ENCODE measurements at places on chromosomes 11 and 22.
A peak's percentile ranks its signal among the peaks of the same experiment; 100 is the strongest.

DNA sequence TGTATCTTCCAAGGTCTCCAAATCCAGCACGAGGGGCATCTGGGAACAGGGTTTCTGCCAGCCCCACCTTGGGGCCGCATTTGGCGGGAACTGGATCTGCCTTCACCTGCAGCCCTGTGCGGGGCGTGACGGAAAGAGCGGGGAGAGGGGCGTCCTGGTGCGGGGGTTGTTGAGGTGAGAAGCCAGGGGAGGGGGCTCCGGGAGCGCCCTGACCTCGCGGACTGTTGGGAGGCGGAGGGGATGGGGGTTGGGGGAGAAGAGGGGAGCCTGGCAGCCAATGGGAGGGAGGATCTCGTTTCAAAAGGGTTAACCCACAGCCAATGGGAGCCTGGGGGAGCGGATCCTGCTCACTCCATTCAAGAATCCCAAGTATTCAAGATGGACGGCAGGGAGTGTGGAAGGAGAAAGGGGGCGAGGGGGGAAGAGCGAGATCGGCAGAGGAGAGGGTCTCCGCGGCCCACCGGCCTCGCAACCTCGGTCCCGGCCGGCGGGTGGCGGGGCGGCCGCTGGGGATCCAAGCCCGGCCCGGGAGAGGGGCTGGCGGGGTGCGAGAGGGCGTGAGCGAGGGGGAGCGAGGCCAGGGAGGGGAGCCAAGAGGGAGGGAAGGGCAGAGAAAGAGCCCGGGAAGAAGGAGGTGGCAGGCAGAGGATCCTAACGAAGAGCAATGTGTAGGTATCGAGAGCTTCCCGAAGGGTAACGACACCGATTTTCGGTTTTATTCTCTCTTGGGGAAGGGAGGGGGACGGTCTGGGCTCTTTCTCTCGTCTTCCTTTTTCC, 11.5 kb downstream of the YPEL4 start:
- peak; percentile 55 for DNase-seq

GRCh38 chr22:17412232-17412631, 43.0 kb downstream of the CECR2 start:
- no peak for DNase-seq

- no peak for DNase-seq
These were observed 199.2 kb downstream of the IGLL1 start for GRCh38 chr22:23380911-23381310.

GRCh38 chr22:19808873-19809478, 45.7 kb downstream of the GNB1L start:
- DNase-seq: peak; percentile 81

DNA sequence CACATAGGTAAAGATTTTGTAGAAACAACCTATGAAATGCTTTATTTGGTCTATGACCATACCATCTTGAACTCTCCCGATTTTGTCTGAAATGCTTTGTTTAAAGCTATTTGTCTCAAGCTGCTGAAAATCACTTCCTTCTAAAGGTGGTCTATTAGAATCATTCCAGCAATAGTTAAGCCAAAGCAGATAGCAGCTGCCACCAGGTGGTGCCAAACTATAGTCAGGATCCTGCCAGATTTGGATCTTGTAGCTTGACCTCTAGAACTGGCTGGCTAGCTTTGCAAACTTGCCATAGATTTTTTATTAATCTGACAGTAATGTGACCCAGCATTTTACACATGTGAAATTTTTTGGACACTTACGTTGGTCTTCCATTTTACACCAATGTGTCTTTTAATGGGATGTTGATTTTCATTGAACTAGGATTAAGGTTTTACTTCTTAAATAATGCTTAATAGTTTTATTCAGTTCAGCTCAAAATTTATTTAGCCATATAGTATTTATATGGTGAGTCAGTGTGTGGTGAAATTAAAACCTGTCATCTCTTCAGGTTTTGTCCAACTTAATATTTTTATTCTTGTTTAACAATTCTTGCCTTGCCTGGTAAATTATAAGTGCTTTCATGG, 19.7 kb downstream of the CTR9 start:
- peak; percentile 65 for DNase-seq

GRCh38 chr22:39476664-39477063, 19.9 kb downstream of the MGAT3 start:
- DNase-seq: no peak

DNA sequence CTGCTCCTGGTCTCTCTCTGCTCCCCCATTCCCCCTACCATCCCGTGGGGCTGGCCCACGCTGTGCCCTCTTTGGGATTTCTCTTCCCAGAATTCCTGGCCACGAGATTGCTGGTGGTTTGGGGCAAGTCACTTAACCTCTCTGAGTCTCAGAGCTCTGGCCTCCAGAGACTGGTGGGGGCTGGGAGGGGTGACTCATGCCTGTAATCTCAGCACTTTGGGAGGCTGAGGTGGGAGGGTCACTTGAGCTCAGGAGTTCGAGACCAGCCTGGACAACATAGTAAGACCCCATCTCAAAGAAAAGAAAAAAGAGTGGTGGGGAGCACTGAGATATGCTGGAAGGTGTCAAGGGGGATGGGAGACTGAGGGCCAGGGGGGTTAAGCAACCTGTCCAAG, 18.3 kb downstream of the OTUB1 start:
- DNase-seq: no peak

GRCh38 chr22:35735542-35735941, 17.9 kb downstream of the APOL5 start:
- no peak for DNase-seq

- DNase-seq: no peak
These were observed 583.9 kb upstream of the API5 start for GRCh38 chr11:42727879-42728278.

- DNase-seq: no peak
These were observed 12.8 kb upstream of the NARS2 start for GRCh38 chr11:78587446-78587845.

- DNase-seq: no peak
These were observed 49.1 kb downstream of the ADAMTS8 start for GRCh38 chr11:130379276-130379675.

GRCh38 chr11:114008331-114008730, 33.4 kb downstream of the HTR3A start:
- DNase-seq: no peak

DNA sequence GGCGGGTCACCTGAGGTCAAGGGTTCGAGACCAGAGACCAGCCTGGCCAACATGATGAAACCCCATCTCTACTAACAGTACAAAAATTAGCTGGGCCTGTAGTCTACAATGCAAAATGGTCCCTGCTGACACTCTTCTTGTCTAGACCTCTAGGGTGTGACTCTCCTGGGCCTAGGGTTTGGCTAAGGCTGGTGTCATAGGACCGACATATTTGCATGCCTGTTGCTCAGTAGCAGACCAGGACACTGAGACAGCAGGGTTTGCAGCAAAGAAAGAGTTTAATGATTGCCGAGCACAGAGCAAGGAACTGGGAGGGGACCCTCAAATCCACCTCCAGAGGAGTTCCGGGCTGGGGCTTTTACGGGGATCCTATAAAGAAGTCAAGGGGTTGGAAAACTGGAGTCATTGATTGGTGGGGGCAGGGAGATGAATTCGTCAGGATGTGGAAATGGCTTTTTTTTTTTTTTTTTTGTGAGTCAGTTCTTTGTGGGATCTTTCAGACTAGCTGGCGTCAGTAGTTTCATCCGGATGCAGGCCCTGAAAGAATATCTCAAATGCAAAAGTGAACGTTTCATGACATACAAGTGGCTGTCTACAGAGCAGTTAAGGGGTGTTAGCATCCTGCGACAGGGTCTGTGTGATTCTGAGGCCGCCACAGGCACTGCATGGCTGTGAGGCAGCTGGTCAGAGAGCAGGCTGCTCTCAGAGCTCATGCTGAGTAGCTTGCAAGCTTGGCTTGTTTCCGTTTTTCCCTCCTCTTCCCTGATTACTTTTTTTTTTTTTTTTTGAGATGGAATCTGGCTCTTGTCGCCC, 27.2 kb upstream of the A4GALT start:
- DNase-seq: no peak

DNA sequence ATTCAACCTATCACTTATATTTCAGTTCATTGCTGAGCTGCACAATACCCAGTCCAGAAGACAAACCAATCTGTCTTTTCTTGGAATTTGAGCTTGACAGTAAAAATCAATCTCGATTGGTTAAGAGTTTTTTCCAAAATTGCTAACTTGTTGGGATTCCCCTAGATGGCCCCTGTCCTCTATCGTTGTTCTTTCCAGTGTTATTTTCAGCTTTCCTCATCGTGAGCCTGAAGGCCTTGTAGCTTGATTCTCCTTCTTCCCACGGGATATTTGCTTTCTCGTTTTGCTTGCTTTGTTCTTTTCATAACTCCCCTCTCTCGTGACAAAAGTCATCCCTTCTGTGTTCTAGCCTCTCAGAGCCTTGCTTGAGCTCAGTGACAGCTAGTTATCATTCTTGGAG, 3.1 kb downstream of the OR8B8 start:
- no peak for DNase-seq

- no peak for DNase-seq
These were observed 310.2 kb upstream of the ZC3H12C start for GRCh38 chr11:109783014-109783413.

GRCh38 chr11:125404811-125405790, 91.0 kb downstream of the FEZ1 start:
- peak; percentile 68 for DNase-seq

DNA sequence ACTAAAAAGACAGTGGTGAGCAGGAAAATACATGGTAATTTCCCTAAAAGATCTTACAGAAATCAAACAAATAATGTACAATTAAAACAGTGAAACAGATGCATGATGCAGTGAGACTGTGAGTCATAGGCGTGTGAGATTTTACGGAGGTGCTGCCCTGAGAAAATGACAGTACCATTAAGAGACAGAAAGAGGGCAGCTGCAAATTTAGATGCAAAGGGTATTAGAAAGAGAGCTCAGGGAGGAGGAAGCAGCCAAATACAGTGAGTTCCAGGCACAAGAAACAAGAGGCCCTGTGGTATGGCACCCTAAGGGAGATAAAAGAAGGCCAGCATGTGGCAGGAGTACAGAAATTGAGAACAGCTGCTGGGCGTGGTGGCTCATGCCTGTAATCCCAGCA, 88.5 kb upstream of the FIBIN start:
- no peak for DNase-seq

DNA sequence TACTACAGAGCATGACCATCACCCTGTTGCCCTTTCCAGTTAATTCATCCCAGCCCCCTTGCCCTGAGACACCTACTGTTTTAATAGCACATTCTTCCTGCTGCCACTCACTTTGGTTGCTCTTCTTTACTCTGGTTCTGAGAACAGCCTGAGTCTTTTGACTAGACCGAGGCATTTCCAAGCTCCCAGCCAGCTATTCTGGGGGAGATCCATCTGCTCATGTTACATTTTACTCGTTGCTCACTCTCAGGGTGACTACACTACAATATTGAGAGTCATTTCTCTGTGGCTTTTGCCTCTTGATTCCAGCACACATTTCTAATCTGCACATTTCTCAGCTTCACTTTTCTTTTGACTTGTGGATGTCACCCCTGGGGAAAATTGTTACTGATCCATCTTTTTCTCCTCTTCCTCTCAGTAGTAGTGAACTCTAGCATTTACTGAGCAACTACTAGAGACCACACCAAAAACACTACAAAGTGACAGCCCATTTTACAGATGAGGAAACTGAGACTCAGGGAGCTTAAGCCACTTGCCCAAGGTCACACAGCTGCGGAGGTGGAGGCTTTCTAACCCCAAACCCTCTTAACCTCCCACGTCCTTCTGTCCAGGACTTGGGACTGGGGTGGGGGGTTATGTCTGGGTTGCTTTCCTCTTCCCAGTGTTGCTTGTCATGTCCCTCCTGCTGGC, 117.8 kb downstream of the C11orf91 start:
- no peak for DNase-seq

DNA sequence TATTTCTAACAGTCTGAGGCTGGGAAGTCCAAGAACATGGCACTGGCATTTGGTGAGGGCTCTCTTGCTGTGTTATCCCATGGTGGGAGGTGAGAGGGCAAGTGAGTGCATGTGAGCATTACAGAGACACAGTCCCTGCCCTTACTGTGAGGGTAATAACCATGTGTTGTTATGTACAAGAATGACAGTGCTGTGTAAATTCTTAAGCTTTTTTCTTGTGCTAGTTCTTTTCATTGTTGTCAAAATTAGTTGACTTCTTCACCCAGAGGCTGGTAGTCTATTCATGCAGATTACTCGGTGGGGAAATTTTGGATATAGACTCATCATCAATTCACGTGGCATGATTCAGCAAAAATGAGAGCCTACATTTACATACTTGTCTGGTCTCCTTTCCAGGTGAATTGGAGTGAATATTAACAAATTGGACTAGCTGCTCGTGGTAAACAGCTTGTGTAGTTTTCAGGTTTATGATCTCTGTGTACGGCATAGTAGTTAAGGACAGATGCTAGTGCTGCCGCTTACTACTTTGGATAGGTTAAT, 49.3 kb downstream of the ATXN10 start:
- DNase-seq: no peak

DNA sequence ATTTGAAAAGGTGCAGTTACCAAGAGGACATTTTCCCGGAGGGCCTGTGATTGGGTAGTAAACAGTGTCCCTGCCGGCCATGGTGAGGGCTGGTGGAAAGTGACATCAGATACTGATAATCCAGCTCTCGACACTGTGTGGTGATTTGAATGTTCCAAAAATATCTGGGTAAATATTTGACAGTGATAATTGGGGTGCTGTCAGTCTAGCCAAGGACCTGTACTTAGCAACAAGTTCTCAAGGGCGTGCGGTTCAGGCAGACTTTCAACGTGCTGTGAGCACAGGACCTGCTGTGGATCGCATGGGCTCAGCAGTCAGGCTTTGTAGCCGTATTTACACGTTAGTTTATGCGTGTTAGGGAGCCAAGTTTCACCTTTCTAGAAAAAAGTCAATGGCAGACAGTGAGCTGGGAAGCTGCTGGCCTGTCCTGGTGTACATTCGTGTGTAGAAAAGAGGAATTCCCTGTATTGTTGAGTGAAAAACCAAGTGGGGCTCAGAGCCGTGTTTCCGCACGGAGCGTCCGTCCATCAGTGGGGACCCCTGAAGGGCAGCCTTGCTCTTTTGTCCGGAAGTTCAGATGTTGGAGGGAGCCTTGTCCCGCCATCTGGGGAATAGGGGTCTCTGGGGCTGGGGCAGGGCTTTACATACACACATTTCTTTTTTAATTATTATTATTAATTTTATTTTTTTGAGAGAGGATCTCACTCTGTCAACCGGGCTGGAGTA, 11.3 kb downstream of the TRMU start:
- DNase-seq: no peak

GRCh38 chr11:2436521-2437031, 7.7 kb downstream of the TRPM5 start:
- DNase-seq: peak; percentile 45

All from right lobe of liver (tissue), 6 donors.